ENCODE measurements at places on chromosomes 13 and 19.

DNA sequence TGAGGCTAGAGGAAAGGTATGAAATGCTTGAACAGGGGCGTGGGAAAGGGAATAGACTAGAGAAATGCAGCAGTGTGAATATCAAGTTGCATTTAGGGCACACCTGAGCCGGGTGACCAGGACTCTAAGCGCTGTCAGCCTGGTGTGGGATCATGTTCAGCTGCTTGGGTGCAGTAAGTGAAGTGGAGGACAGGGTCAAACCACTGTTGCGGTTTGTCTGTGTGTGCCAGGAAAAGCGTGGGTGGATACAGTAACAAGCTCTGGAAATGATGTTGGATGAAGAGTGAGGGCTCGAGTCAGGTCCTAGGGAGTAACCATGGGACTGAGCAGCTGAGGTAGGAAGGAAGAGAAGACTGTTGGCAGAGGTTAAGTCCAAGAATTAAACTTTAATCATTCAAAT lies 15.8 kb downstream of the DGKH start:
- DNase-seq: no peak

DNA sequence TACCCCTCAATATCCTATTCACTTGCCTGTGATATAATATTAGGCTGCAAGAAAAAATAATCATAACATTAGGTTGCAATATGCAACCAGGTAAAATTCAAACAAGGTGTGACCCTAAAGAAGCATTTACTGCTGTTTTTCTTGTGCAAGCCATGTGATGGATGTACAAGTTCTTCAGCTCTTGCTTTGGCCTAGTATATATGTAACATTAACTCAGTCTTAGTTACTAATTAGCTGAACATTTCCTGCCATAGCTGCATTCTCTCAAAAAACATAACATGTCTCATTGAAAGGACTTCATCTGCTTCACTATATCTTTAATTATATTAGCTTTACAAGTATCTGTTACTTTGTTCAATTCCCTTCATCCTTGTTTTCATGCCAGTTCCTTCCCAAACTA lies 406.8 kb upstream of the HTR2A start:
- no peak for DNase-seq

- DNase-seq: no peak
Observed at GRCh38 chr13:51058461-51059167, 52.5 kb downstream of the C13orf42 start.

DNA sequence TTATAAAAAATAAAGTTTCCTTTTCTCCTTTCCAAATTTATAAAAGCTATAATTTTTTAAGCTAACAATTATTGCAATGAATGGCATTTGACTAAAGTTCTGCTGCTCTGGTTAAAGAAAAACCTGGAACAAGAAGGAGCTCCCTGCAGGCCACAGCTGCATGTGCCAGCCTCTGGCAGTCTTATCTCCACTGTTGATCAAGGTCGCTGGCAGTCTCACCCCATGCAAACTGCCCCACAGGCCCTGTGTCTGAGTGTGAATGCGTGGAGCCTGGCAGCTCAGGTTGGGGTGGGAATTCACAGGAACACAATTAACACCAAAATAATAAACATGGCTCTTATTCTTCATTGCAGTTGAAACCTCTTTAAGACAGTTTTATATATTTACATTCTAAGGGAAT lies 30.2 kb upstream of the FREM2 start:
- DNase-seq: no peak

DNA sequence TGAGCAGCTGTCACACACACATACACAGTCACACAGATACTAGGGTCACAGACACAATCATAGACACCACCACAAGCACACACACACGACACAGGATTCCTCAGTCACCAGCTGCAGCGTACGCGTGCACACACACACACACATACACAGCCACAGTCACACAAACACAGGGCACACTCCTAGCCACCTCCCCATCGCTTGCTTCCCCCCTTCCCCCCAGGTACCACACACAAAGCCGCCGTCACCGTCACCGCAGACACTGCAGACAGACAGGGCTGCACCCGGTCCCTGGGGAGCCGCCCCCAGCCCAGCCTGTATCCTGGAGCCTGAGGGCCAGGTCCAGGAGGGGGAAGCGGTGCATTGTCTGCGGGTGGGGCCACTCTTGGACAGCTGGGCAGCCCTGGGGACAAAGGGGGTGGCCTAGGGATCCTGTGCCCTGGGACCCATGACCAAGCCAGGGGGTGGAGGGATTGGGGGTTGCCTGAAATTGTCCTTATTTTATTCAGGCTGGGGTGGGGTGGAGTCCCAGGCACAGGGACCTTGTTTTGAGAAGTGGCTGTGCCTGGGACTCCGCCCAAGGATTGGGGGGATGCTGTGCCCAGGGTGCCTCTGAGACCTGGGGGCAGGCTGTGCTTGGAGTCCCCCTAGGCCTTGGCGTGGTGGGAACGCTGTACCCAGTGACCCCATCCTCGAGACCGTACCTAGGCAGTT lies 957 bp downstream of the NUMBL start:
- no peak for DNase-seq

DNA sequence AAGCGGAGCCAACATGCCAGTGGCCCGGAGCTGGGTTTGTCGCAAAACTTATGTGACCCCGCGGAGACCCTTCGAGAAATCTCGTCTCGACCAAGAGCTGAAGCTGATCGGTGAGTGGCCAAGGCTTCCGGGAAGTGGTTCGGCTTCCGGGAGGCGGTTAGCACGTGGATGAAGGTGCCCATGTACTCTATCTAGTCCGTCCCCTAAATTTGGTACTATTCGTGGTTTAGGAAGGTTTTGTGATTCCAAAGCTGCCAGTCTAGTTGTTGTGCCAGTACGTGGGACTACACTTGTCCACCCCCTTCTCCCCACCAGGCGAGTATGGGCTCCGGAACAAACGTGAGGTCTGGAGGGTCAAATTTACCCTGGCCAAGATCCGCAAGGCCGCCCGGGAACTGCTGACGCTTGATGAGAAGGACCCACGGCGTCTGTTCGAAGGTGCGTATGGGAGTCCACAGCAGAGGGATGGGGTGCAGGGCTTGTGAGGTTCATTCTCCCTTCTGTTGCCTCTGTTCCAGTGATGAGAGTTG lies 579 bp downstream of the RPS9 start:
- no peak for DNase-seq

DNA sequence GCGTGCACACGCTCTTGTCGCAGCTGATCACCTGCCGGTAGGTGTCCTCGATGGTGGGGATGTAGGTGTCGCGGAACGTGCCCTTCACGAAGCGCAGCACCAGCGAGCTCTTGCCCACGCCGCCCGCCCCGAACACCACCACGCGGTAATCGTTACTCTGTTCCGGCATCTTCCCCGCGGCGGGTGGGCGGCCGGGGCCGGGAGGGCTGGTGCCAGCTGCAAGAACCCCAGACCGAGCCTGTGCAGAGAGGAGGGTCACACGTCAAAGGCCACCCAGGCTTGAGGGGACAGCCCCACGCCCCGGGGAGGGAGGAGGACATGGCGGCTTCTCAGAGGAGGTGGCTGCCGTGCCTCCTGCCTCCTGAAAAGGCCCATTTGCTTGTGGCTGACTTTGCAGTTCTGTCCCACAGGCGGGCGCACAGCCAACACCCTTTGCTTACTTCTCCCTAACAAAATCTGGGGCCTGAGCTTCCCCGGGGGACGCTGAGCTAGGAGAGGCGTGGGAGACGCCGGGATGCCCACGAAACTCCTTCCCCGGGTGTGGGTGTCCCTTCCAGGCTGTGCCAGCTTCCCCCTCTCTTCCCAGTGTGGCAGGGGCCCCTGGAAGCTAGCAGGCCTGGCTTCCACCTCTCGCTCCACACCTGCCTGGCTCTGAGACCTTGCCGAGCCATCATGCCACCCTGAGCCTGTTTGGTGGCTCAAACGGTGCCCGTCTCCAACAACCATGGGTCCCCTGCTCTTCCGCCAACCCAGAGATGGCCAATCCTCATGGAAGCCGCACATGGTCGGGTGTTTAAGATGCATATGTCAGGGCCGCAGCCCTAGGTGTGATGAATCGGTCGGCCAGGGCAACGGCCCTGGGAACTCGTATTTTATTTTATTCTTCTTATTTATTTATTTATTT lies 3.3 kb downstream of the DIRAS1 start:
- DNase-seq: no peak

DNA sequence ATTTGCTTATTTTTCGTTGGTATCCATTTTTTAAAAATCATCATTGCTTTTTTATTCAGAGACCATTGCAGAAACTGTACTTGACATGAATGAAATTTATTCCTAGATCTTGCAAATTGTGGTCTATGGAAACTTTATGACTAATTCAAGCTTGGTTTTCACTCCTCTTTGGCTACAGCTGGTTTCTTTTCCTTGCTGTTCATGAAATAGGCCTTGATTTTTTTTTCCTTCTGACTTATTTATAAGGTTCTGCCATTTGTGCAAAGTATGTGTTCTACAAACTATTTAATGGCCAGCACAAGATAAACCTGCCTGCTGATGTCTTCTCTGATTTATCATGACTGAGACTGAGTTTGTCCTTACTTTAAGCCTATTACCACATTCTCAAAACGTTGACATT lies 764.0 kb upstream of the SLITRK5 start:
- DNase-seq: no peak

DNA sequence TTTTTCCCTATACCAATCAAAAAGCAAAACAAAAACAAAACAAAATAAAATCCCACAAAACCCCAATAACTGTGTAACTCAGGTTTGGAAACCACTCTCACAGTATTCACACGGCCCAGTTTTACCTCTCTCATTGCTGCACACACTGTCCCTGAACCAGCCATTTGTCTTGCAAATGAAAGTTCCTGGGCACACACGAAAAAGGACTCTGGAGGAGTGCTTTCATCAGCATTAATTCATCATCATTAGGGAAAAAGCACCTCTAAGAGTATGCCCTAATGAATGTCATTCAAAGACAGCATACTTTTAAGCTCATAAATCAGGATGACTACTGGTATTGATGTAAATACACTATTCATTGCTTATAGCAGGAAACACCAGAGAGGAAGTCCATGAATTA lies 306.3 kb downstream of the DNAJC15 start:
- DNase-seq: no peak

DNA sequence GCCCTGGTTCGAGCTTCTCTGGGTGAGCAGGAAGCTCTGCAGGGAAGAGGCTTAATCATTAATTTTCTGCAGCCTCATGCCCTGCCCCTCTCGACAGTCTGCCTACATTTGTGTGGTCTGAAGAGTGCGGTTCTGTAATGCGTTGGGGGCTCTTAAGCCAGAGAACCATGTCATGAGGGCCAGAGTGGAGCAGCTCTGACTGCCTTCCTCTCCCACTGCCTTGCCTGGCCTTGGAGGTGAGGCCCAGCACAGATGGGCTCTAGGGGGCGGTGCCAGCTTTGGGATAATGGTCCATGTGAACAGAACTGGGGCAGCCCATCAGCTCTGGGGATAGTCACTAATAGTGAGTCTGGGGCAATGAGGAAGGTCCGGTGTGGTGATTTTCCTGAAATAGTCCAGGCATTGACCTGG lies 5.7 kb downstream of the FGF9 start:
- DNase-seq: no peak

- DNase-seq: no peak
Observed at GRCh38 chr13:98938801-98939200, 39.1 kb downstream of the DOCK9 start.
